ENCODE measurements at places on chromosomes 6 and 20. TPM values are rescaled to one million over a fixed set of nuclear protein-coding genes. Genes with fewer than 3 reads are reported as not detected.

DNA sequence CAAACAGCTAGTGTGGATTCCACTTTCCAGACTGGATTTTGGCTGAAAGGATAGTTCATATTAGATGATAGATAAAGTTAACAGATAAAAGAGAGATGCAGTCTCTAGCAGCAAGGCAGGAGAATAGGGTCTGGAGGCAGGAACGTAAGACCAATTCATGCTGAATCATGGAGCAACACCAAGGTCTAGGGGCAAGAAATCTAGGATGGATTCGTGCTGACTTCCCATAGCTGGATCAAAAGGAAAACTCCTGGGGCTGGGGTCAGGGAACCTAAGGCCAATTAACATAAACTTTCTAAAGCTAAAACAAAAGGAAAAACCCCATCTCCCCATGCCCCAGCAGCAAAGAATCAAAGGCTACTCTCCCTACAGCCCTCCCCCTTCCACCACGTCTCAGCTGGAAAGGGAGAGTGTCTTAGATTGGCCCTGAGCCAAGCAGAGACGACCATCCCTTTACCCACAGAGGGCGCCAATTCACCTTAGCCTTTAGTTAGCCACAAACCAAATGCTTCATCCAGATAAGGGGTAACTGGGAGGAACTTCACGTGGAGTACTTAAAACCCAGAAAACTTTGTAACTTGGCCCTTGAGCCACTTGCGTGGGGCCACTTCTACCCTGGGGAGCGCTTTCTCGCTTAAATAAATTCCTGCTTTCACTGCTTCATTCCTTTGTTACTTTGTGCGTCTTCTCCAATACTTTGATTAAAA lies 7.6 kb downstream of the TREM1 start:
- peak; percentile 93 for DNase-seq

GRCh38 chr6:133594652-133595110 lies 294.2 kb upstream of the TCF21 start:
- DNase-seq, result no peak

- no peak for DNase-seq
Observed at GRCh38 chr6:43990627-43991619, 136.3 kb downstream of the MRPL14 start.

DNA sequence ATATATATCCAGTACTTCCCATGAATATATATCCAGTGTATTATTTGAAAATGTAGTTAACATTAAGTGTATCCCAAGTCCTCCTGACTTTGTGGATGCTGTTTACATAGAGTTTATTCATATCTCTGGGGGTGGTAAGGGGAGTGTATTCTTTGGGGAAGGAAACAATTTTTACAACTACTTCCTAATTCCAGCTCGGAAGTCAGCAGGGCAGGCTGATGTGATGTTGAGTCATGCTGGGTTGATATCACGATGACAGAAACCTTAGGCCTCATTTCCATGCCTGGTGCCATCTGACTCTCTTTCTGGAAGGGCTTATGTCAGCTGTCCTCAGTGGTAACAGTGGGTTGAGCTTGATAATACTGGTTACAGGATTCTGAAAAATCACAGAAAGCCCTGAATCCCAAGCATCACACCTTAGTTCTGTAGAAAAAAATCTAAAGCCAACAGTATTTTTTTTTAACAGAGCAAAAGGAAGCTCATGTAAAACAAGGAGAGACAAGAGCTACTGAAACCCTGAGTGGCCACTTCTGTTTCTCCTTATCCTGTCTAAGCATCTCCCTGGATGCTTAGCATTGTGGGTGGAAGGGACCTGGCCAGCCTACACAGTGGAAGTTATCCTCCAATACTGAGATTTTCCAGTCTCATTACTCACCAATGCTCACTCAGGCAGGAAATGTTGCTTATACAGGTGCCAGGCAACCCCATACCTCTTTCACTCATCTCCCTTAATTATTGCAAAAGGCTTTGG lies 75.2 kb upstream of the IYD start:
- no peak for DNase-seq

GRCh38 chr20:53491462-53491861 lies 102.2 kb downstream of the ZNF217 start:
- no peak for DNase-seq

Gene MDFI
- 41.5 TPM for total RNA-seq
